ENCODE measurements at places on chromosomes 3 and 15. TPM values are rescaled to one million over a fixed set of nuclear protein-coding genes. Genes with fewer than 3 reads are reported as not detected.

The SLC4A7 gene
- 23.6 TPM for total RNA-seq

The FBXO40 gene
- not detected for total RNA-seq

The ZIC4 gene
- total RNA-seq, result not detected

The DNAH12 gene
- total RNA-seq, result 0.12 TPM

The SLC51B gene
- total RNA-seq, result 12.1 TPM

The FAM107A gene
- total RNA-seq, result not detected

The WDR72 gene
- 7.6 TPM for total RNA-seq

Data from A549 treated with DMSO at 1 μM for 4 hours (cell line).